ENCODE measurements at places on chromosomes 6 and 20.

- DNase-seq, result no peak
These were observed 19.3 kb downstream of the ANKRD6 start for GRCh38 chr6:89452281-89452680.

GRCh38 chr20:32823737-32824588 is 4.2 kb downstream of the MAPRE1 start:
- DNase-seq, result no peak

- no peak for DNase-seq
These were observed 16.4 kb downstream of the GMDS start for GRCh38 chr6:2229039-2229438.

DNA sequence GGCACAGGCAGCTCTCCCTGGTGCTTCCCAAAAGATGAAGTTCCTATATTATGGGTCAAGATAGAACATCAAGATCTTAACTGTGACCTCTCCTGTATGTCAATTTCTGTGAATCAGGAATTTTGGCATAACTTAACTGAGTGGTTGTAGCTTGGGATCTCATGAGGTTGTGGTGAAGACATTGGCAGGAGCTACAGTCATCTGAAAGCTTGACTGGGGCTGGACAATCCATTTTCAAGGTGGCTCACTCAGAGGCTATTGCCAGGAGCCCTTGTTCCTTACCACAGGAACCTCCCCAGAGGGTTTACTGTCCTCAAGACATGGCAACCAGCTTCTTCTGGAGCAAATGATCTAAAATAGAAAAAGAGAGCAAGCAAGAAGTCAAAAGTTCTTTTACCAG is 252.2 kb downstream of the ADGB start:
- DNase-seq, result no peak

DNA sequence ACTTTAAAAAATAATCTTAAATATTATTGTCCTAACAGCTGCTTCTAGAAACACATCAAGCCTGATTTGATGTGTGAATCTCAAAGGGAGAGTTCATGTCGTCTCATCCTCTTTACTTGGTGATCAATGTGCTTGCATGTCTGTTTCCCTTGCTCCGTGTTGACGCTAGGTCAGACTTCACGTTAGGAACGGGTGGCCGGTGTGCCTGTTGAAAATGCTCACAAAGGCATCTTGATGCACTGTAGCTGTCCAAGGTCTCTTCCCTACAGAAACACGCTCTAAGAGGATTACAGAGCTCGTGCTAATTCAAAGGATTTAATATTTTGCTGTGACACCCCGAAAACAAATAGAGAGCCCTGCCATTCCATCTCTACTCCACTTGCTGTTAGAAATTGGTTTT is 84.6 kb downstream of the ID4 start:
- no peak for DNase-seq

All from NCI-H524 treated with DMSO at 0.1 percent for 48 hours (cell line).